ENCODE measurements at places on chromosomes 16 and 17. TPM values are rescaled to one million over a fixed set of nuclear protein-coding genes. Genes with fewer than 3 reads are reported as not detected.

The RDM1 gene
- 3.6 TPM for polyA plus RNA-seq

The GJC1 gene
- polyA plus RNA-seq, result 44.4 TPM

The KLHL11 gene
- 7.5 TPM for polyA plus RNA-seq

- DNase-seq, result no peak
Measured at GRCh38 chr16:12794486-12795387, 8.9 kb downstream of the CPPED1 start.

DNA sequence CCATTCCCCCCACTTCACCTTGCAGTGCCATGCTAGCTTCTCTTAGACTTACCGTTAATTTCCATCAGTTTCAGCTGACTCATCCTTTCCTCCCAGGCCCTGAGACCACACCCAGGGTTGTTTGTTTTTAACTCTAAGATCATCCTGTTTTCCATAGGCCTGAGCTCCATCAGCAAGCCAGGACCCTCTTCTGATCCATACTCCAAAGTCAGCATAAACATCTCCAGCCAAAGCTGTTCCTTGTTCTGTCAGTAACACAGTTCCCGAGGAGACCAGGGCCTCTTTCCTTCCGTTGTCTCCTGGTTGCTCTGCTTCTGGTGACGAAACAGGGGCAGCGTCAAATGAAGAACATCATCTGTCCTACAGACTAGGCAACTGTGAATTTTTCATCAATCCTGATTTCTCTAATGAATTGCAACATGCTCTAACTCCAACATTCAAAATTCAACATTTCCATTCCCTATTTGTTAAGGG lies 83.8 kb upstream of the HNF1B start:
- DNase-seq, result no peak

GRCh38 chr17:76363107-76363842 lies 9.6 kb upstream of the PRPSAP1 start:
- DNase-seq, result no peak

GRCh38 chr17:5913032-5913531 lies 157.1 kb upstream of the WSCD1 start:
- DNase-seq, result no peak

Data from right lung (tissue), 10 donors.